NCI-H460 (cell line): ENCODE measurements at places on chromosomes 11 and 22.

GRCh38 chr22:46058091-46058420 lies 81.1 kb upstream of the WNT7B start:
- DNase-seq, result peak; percentile 62

DNA sequence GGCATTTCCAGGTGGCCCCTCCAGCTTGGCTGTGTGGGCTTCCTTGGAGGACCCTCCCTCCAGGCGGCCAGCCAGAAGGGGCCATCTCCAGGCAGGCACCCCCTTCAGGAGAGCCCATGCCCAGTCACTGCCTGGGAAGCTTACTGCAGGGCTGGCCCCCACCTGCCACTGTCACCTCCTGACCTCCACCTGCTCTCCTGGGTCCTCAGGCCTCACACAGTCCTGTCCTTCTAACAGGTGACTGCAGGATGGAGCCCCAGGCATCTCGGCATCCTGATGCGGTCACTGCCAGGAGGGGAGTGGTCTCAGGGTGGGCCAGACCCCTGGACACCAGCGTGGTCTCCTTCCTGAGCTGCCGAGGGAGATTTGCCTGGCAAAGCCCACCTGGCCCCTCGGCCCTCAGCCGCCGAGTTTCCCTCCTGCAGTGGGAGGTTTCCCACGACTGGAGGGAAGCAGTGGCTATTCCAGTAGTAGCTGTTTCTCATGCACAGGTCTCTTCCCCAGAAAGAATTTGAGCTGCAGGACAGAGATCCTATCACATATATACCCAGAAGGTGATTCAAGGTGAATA lies 13.0 kb downstream of the TBX1 start:
- no peak for DNase-seq

DNA sequence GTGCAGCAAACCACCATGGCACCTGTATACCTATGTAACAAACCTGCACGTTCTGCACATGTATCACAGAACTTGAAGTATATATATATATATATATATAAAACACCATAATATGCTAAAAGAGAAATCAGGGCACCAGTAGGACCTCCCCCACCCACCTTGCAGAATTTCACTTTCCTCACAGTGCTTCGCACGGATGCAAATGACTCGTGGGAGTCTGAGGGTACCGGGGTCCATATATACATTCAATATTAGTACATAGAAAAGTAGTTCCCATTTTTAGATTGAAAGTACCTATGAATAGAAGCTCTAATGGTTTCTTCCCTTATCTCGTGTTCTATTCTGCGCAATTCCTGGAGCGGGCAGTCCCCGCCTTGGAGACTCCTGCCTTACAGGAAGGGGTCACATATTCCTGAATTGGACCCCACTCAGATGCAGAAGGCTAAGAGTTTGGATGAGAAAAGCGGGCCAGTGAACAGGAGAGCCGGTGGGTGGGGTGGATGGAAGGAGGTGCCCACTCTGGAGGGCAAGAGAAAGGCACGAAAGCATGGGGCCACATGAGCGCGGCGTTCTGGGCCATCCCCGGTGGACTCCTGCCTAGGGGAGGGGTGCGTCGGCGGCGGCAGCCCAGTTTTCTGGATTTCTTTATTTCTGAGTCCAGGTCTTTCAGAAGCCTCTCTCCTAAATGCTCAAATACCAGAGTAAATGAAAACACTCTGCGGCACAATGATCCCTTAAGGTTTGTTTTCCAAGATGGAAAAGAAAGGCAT lies 136.3 kb downstream of the ETS1 start:
- no peak for DNase-seq

- no peak for DNase-seq
Measured at GRCh38 chr22:27613099-27614005, 188.2 kb downstream of the MN1 start.

GRCh38 chr11:36164506-36165250 lies 124.5 kb downstream of the COMMD9 start:
- DNase-seq, result no peak

- DNase-seq, result no peak
Measured at GRCh38 chr22:46442217-46442853, 95.1 kb downstream of the CELSR1 start.

DNA sequence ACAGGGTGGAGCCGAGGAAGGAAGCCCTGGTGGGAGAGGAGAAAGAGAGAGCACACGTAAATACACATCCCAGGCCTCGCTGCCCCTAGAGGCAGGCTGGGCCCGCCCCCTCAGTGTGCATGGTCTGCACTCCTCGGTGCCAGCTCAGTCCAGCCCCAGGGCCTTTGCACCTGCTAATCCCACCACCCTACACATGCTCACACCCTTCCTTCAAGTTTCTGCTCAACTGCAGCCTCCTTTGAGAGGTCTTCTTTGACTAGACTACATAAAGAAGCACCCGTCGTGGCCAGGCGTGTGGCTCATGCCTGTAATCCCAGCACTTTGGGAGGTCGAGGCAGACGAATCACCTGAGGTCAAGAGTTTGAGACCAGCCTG lies 5.5 kb downstream of the IL2RB start:
- DNase-seq, result no peak

GRCh38 chr22:41302021-41302767 lies 869 bp downstream of the ZC3H7B start:
- DNase-seq, result no peak

DNA sequence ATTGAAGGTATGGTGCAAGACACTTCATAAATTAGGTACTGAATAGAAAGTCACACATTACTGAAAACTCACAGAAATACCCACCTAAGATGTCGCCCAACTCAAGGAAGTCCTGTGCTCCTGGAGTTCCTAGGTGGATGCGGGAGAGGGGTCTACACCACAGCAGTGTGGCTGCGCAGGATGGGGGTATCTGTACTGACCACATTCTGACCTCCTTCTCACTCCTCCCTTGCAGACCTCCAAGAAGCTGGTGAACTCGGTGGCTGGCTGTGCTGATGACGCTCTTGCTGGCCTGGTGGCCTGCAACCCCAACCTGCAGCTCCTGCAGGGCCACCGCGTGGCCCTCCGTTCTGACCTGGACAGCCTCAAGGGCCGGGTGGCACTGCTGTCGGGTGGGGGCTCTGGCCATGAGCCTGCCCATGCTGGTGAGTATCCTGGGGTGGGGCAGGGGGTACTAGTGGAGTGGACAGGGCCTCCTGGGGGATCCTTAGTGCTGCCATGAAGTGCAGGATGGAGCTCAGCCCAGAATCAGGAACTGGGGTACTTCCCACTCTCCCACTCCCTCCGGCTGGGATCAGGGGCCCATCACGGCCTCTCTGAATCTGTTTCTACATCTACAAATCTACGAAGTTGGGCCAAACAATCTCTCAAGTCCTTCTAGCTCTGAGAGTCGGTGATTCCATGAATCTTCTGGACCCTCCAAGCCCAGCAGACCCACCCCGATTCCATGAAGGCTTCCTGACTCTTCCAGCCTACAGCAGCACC lies 4.9 kb downstream of the TKFC start:
- DNase-seq, result no peak

GRCh38 chr22:35904752-35905151 lies 123.9 kb downstream of the RBFOX2 start:
- DNase-seq, result no peak

DNA sequence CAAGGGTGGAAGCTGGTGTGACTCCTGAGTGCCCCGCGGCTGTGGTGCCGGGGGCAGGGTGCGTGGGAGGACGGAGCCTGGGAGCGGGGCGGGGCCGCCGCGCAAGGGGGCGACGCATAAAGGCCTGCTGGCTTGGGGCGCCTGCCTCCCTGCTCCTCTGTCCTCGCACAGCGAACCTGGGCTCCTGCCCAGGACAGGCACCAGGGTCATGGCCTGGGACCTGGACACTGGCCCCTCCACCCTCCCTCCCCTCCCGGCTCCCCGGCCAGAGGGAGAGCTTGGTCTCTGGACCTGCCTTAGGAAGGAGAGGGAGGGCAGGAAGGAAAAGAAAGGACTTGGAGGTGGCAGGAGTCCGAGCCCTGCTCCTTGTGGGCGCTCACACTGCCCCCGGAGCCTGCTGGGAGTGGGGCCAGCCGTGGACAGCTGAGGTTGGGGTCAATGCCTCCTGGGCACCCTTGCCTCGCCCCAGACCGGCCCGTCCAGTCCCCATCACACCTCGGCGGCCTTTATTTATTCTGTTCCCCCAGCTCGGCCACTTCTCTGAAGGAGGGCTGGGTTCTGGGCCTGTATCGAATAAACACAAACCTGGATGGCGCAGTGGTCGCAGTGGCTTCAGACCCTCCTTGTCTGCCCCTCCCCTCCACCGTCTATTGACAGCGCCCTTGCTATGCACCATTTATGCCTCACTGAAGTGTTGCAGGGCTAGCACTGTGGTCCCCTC lies 8.7 kb downstream of the SLC16A8 start:
- DNase-seq, result no peak

GRCh38 chr22:27419473-27419872 lies 382.1 kb downstream of the MN1 start:
- DNase-seq, result no peak

DNA sequence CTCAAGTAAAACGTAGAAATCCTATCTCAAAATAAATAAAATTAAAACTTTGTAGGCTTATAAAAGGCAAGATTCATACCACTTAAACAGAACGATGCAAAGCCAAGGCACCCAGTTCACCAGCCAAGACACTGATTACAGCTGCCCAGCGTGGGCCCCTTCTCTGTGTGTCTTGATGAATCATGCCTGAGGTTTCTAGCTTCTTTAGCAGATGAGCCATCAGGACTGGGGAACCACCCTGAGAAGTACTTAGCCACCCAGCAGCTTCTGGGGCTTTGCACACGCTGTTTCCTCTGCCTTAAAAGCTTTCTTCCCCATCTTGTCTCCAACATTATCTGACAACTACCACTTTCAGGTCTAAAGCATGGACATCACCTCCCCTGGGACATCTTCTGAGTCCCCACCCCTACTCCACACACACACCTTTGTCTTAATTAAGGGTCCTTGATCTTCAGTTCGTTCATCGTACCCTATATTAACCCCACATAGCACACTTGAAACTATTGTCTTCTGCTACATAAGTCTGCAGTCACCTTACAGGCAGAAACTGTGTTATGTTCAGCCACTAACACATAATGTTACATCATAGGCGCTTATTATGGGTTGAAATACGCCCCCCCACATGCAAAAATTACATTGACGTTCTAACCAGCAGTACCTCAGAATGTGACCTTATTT lies 8.7 kb upstream of the LAYN start:
- DNase-seq, result peak; percentile 15

DNA sequence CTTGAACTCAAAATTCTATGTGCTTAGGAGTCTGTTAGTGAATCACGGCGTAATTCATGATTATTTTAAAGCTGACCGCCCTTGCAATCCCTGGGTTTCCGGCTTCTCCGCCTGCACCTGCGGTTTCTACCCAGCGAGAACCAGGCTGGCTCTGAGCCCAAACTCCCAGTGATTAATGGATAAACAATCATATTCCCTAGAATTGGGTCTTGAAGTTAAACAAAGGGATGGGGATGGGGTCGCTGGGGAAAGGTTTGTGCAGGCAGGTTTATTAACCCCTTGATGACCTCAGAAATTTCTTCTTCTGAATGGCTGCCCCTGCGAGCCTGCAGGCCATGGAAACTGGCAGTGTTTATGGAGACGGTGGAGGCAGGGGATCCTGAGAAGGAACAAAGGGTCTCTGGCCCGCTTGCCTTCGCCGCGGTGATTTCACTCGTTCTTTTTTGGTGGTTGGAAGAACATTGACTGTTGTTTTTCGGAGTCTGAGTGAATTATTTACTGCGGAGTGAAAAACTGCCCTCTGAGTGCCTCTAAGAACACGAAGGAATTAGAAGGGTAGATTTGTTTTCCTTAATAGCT lies 1000.3 kb downstream of the BRD1 start:
- DNase-seq, result no peak

DNA sequence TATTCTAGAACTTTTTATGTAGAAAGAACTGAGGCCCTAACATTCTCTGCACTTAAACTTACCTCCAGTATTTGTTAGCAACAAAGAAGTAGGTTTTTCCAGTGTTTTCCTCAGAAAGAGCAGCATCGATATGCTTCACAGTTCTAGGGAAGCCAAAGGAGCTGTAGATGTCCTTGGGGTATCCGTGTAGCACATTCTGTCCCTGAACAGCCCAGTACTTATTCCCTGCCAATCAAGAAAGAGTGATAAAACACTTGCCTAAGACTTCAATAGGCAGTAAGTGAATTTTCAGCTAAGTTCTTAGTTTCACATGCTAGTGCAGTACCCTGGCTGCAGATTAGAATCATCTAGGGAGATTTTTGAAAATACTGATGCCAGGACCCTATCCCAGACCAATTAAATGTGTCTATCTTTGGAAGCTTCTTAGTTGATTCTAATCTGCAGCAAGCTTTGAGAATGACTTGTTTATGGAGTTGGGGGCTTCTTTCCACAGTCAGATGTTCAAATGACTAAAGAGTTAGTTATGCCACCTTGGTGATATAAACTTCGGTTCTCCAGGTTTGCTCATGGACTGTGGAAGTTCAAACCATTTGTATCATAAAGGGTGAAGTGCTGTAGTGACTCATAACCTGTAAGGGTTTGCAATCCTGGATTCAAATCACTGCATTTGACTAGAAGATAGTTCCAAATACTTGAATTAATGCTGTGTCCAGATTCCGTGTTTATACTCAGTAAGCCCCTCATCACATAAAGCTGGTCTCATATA lies 6.5 kb downstream of the MMP1 start:
- DNase-seq, result no peak

DNA sequence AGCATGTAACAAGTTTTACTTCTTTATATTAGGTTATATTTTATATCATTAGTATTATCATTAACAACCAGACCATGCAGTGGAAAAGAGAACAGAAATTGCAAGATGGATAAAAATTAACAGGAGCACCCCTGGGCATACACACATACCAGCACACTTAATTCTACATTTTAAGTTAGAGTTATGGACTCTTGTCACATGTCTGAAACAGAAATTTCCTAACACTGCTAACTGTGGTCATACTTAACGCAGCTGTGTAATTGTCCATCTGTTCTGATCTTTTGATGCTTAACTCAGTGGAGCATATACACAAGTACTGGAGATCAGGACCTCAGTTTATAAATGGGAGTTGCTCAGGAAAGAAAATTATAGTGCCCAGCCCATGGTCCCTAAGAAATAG lies 358 bp downstream of the OR52H1 start:
- DNase-seq, result no peak

GRCh38 chr11:6931146-6931713 lies 5.0 kb downstream of the ZNF215 start:
- no peak for DNase-seq

GRCh38 chr11:131455843-131456704 lies 85.7 kb downstream of the NTM start:
- no peak for DNase-seq

- DNase-seq, result no peak
Measured at GRCh38 chr11:122742301-122743018, 86.9 kb downstream of the UBASH3B start.

- no peak for DNase-seq
Measured at GRCh38 chr11:27658535-27659236, 41.6 kb downstream of the BDNF start.

DNA sequence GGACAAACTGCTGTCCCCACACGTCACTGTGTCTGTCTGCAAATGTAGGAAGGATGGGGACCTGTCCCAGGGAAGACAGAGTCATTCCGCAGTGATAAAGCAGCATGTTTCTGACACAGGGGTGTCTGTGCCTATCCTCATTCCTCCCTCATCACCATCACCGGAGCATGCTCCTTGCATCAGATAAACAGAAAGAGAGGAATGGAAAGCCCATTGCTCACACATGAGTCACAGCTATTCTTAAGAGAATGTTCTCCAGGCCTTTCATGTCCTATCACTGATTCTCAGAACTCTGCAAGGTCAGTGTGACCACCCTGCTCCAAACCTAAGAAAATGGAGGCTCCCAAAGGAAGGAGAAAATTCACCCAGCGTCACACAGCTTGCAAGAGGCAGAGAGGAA lies 38.9 kb downstream of the ZNF195 start:
- no peak for DNase-seq
